AG04450 (cell line): ENCODE measurements at places on chromosomes 16 and 17. TPM values are rescaled to one million over a fixed set of nuclear protein-coding genes. Genes with fewer than 3 reads are reported as not detected.

PDE6G gene
- 0.51 and 1.0 TPM in 2 replicates for polyA plus RNA-seq

DNA sequence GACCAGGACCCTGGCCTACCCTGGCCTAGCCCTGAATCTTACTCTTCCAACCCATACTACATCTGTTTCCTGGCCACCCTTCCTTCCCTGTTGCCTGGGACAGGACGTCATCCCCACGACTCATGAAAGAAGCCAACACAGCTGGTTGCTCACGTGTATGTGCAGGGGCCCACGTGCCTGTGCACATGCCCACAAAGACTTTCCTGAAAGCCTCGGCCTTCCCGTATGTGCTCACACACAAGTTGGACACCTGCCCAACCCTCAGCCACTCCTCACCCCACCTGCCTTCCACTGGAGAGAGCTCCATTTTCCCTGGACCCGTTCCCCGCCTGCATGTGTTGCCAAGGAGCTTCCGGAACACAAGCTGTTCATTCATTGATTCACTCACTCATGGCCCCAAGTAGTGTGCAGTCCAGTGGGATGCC, 7.0 kb downstream of the PLXDC1 start:
- DNase-seq: peak; percentile 84

DNA sequence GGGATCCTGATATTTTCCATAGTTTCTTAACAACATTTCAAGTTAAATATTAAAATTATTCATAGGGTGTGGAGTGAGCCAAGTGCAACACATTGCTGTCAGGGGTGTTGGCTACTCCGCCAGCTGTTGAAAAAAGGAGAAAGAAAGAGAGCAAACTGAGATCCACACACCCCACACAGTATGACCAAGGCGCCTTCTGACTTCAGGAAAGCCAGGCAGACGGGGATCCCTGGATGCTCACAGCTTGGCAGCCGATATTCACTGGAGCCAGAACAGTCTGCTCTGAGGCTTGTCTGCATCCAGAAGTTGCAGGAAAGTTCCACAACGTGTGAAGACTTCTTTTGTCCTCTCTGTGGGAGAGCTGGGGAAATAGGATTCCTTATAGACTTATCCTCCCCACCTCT, 9.3 kb downstream of the CHD9NB start:
- DNase-seq: no peak

DNA sequence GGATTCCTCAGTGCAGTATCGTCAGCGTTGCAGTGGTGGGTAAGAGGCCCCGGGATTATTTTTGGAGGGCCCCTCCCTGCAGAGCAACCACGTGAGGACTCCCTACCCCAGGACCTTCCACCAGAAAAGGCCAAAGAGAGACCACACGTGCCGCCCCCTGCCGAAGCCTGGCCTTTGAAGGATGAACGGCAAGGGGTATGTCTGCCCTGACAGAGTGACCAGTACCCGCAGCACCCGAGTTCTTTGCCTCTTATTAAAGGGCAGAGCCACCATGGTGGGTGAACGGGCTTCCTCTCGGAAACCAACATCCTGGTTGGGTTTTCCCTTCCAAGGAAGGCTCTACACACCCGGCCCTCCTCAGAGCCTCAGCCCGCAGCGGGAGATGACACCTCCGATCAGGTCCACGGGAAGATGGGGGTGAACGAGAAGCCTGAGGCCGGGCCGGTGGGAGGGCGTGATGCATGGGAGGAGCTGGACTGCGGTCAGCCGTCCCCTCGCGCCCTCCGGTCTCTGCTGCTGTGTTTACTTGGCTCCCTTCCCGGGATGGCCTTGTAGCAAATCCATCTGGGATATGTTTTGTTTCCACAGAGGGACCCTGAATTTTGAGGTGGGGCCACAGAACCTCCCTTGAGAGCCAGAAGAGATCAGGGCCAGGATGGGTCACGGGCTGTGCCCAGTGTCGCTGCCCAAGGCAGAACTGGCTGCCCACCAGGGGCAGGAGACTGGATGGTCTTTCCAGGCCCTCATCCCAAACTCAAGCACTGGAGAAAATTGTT, 49.1 kb downstream of the TBC1D16 start:
- DNase-seq: no peak

KRTAP2-2 gene
- not detected in 2 replicates for polyA plus RNA-seq

DNA sequence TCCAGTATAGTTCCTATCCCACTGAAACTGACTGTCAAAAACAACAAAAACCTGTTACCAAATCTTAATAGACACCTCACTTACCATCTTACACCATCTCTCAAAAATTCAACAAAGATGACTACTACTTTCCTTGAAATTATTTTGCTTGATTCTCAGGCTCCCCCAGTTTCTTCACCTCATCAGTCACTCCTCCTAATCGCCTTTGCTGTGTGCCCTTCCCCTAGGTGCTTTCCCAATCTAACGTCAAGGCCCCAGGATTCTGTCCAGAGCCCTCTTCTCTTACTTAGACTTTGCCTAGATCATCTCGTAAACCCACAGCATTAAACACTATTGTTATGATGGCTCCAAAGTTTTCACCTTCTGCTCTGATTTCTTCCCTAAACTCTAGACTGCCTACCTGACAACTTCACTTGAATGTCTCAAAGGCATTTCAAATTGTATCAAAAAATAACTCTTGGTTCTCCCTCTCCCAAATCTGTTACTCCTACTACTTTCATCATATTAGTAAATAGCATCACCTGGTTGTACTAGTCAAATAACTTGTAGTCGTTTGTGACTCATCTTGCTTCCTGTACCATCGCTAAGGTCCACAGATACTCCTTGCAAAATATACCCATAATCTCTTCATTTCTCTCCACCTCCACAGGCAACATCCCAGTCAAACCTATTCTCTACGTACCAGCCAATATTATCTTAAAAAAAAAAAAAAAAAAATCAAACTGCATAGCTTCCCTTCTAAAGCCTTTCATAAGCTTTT, 18.0 kb downstream of the C16orf87 start:
- no peak for DNase-seq

GRCh38 chr17:3260600-3260999, 37.6 kb downstream of the OR3A1 start:
- no peak for DNase-seq
